ENCODE measurements at places on chromosomes 7 and 10.

DNA sequence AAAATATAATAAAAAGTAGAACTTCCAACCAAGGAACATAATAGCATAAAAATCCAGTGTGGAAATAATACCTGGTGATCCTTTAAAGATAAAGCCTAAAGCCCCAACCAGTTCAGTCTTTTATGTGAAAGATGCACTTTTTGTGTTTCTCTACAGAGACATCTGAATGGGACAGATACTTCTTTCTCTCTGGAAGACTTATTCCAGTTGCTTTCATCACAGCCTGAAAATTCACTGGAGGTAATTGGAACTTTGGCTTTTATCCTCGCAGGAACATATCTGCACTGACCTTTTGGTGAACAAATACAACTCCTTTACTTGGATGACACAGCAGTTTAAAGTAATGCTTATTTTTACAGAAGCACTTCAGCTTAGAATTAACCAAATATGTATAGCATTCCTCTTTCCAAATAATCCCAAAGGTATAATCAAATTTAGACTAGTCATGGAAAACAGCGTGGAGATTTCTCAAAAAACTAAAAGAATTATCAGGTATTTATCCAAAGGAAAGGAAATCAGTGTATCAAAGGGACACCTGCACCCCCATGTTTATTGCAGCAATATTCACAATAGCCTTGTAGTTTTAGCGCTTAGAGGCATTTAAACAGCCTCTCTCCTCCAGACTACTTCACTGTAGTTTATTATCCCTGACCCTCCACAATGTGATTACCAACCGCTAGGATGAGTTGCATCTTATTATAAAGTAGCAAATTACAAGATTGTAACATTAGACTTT lies 16.8 kb downstream of the HNRNPA2B1 start:
- no peak for DNase-seq

DNA sequence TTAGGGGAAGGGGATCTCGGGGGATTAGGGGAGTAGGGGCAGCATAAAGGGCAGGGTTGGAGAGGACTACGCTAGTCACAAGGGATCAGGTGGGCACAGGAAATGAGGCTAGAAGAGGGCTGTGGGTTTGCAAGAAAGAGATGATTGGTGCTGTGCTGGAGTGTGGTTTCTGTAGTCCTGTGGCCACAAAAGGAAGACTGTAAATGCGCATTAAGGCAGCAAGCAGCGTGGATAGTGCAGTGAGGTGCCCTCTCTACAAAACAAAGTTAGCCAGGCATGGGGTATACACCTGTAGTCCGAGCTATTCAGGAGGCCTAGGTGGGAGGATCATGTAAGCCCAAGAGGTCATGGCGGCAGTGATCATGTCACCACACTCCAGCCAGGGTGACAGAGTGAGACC lies 212.1 kb downstream of the MLLT10 start:
- DNase-seq, result no peak

- peak; percentile 42 for DNase-seq
Observed at GRCh38 chr10:97081621-97082235, 104.0 kb downstream of the SLIT1 start.

DNA sequence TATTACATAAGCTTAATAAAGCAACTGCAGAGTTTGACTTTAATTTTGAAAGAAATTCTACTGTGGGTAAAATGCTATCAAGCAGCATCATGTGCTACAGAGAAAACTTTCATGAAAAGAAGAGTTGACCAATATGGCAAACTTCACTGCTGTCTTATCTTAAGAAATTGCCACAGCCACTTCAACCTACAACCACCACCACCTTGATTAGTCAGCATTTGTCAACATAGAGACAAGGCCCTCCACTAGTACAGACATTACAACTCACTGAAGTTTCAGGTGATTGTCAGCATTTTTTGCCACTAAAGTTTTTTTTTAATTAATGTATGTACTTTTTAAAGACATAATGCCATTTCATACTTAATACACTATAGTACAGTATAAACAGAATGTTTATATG lies 350.3 kb downstream of the HPSE2 start:
- DNase-seq, result no peak

GRCh38 chr10:43874984-43875383 lies 226.3 kb upstream of the ZNF32 start:
- no peak for DNase-seq

DNA sequence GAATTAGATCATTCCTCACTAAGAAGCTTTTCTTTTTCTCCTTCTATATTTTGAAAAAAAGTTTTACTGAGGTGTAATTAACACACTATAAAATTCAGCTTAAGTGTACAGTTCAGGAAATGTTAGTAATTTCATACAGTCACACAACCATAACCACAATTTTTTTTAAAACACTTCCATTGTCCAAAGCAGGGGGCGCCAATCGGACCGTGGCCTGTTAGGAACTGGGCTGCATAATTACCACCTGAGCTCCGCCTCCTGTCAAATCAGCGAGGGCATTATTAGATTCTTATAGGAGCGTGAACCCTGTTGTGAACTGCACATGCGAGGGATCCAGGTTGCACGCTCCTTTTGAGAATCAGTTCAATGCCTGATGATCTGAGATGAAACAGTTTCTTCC lies 427.1 kb downstream of the TFEC start:
- no peak for DNase-seq

- DNase-seq, result no peak
Observed at GRCh38 chr10:100615241-100615640, 79.5 kb downstream of the HIF1AN start.

DNA sequence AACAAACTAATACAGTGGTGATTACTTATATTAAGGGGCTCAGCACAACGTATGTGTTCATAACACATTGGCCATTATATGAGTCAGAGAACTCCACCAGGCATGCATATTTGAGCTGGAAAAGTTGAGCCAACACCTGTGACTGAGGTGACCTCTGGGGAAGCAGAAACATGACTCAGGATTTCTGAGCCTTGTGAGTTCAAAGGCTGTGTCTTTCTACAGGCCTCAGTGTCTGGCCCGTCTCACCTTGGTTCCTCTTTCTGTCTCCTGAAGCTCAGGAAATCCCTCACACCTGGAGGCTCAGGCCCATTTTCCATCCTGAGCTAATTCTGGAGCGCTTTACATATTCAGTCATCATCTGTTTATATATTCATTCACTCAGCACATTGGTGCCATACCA lies 230.9 kb upstream of the AGK start:
- DNase-seq, result no peak

DNA sequence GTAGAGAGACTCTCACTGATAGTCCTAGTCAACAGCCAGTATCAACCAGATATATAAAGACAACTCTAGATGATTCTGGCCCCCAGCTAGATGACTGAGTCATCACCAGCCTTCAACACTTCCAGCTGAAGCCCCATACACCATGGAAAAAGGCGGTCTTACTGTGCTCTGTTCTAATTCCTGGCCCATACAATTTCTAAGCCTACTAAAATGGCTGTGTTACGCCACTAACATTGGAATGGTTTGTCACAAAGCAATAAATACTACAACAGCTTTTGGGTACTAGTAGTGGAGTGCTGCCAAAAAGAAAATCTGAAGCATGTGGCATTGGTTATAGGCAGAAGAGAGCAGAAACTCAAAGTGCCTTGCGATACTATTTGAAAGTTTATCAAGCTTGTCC lies 13.0 kb upstream of the TES start:
- no peak for DNase-seq

DNA sequence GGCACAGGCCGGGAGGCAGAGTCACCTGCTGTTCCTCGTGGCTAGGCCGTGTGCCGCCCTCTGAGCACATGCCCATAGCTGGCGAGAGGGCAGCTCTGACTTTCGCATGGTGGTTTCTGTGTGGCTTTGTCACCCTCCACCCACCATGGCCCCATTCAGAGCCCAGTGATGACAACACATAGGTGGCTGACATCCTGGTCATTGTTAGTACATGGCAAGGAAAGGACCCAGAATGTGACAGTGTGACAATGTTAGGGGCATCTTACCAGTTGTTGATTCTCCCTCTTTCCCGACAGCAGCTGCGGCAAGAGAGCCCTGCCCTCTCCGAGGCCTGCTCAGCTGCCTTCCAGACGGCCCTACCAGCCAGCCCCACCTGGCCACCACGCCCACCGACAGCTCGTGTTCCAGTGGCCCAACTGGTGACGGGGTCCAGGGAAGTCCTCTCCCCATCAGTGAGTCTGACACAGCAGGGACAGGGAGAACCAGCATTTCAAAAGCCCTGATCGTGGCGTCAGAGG lies 52.2 kb downstream of the ZNF467 start:
- DNase-seq, result no peak

DNA sequence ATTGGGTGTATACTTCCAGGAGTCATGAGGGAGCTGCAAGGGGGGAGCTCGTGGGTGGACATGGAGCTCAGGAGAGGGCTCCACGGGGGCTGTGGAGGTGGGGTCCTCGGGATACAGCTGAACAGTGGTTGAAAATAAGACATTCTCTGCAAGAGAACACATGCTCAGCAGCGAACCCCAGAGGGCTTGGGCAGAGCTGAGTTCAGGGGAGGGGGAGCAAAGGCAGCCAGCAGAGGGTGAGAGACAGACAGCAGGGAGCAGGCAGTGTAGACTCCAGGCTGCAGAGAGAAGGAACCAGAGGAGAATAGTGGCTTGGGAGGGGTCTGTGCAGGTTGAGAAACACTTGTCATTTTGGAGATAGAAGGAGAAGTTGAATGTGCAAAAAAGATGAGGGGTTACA lies 73.0 kb upstream of the LRRC18 start:
- no peak for DNase-seq

- no peak for DNase-seq
Observed at GRCh38 chr7:143877098-143877497, 24.9 kb downstream of the TCAF1 start.

DNA sequence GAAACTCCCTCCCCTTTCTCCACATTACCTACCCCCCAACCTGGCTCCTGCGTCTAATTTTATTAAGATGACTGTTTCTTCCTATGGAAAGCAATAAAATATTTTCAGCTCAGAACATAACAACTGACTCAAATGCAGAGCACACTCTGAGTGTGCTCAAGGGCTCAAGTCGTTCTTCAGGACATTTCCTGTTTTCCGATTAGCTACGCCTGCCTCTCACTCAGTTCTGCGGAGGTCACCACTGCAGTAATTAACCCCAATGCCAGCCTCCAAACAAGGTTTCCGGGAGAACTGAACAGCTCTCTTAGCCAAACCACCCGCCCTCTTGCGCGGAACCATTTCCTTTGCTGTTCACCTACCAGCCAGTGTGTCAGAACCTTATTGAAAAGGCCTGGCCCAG lies 19.3 kb downstream of the MYOF start:
- DNase-seq, result no peak

- DNase-seq, result no peak
Observed at GRCh38 chr7:30920021-30920583, 8.4 kb downstream of the AQP1 start.

DNA sequence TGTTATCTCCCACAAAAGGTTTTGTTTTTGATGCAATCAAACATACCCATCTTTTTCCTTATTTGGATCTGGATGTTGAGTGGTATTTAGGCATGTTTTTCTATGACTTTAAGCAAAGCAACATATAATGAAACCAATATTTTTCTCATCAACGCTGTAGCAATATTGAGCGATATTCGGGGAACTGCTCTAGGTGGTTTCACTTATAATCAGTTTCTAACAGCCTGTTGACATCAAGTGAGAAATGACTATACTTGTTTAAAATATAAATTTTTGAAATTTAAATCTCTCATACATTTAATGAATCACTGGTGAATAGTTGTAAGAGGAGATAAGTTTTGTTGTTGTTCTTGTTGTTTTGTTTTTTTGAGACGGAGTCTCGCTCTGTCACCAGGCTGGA lies 52.8 kb upstream of the CCAR1 start:
- no peak for DNase-seq

- no peak for DNase-seq
Observed at GRCh38 chr10:88459530-88459929, 123.6 kb downstream of the RNLS start.

DNA sequence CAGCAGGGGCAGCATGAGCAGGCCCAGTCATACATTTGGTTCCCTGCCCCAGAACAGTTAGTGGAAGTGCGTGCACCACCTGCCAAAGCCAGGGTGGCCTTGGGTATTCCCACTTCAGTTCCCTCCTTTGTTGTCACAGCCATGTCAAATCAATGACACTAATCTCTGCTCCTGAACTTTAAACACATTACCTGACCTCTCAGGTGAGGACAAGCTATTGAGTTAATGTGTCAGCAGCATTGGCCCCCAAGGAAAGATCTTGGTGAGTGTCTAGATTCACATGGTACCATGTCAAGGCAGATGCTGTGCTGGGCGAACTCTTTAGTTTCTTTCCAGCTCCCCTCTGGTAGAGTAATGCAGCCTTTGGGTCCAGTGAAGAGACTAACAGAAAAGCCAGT lies 2.1 kb downstream of the CYP3A5 start:
- no peak for DNase-seq

DNA sequence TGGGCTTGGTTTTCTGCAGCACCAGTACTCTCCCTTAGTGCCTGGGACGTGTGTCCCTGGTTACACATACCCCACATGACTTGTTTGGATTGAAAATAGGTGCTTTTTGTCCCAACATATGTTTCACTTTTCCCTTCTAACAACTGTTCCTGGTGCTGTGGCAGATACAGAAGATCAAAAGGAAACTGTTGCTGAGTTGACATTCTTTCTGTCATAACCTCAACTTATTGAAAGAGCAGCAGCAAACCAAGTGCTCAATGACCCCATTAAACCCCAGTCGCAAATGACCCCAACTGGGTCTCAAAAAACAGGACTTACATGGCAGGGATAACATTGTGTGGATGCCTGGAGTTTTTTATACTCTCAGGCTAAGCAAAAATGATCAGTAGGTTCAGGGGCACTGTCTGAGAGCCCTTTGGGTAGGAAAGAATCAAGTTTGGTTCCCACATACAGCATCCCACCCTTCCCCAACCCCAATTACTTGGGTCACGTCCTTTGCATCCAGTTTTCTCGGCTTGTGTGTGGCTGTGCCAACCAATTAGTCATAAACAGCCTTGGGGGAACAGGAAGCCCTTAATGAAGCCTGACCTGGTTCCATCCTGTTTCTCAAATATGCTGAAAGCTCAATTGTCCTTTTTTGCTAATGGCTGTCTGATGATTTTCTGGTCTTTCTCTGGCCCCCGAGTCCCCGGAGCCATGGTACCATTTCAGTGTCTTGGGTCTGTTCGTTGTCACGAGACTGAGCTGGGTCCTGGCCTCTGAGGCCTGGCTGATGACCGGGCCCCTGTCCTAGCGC lies 4.9 kb downstream of the HKDC1 start:
- no peak for DNase-seq

DNA sequence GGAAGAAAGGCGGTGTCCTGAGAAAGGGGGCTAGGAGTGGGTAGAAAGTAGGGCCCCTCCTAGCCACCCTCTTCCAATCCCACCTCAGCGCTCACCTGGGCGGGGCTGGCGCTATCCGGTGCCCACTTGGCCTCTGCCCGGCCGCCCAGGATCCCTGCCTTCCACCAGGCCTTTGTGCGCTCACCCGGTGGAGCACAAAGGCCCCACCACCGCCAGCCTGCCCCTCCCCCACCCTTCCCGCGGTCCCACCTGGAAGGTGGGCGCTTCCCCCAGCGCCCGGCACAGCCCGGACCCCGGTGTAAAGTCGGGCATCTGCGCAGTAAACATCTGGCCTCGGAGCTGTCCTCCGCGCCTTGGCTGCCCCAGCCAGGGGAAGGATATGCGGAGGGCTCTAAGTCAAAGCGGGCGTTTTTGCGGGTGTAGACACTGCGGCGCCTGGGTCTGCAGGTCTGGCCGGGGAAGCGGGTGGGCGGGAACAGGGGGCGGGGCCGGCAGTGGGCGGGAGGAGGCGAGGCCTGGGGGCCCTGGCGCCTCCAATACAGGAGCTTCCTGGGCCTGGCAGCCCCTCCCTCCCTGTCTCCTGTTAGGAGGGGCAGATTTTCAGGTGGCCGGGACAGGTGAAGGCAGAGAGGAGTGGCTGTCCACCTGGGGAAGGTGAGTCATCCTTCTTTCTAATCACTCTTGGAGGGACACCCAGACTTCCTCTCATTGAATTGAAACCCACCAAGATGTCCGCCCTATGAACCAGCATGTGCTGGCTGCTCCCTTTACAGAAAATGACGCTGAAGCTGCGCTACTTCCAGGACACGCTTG lies 49.3 kb downstream of the PNLIPRP2 start:
- DNase-seq, result no peak

All from effector CD4-positive, alpha-beta T cell (primary cell).